ENCODE measurements at places on chromosomes 13 and 19.

DNA sequence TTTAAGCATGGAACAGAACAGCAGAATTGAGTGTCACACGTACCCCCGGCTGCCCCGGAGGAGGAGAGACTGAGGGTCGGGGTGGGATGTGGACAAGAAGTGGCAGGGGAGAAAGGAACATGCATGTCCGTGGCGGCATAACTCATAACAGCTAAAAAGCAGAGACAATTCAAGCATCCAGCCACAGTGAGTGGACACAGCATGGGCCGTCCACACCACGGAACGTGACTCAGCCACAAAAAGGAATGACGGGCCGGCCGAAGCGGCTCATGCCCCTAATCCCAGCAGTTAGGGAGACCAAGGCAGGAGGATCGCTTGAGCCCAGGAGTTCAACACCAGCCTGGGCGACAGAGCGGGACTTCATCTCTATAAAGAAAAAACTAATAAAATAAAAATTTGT lies 7.6 kb downstream of the DOHH start:
- DNase-seq: no peak

DNA sequence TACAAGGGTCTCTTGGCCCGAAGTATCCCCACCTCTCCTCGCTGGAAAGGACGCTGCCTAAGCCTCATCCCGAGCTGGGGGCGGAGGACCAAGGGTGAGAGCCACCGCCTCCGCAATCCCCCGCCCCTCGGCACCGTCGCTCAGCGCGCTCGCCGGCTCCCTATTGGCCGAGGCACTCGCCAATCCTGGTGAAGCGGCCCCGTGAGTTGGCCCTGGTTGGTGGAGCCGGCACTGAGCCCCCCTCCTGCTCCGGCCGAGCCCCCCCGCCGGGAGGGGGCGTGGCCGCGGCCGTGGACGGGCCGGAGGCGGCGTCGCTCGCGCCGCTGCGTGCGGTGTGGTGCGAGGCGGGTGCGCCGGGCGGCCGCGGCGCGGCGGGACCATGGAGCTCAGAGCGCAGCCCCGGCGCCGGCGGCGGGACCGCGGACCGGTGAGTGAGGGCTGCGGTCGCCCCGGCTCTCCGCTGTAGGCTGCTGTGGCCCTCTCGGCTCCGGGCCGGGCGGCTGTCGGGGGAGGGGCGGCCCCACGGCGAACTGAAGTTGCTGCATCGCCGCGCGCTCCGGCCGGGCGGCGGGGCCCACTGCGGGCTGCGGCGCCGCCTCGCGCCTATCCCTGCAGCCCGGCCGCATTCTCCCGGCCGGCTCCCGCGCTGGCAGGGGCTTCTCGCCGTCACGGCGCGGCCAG lies at the start of gene WASF3:
Gene WASF3, plus strand, starts transcription at position 291 of the 681 bp plus-strand sequence. CDS start 84,588 bp downstream, outside the sequence.
- peak; percentile 95 for DNase-seq

DNA sequence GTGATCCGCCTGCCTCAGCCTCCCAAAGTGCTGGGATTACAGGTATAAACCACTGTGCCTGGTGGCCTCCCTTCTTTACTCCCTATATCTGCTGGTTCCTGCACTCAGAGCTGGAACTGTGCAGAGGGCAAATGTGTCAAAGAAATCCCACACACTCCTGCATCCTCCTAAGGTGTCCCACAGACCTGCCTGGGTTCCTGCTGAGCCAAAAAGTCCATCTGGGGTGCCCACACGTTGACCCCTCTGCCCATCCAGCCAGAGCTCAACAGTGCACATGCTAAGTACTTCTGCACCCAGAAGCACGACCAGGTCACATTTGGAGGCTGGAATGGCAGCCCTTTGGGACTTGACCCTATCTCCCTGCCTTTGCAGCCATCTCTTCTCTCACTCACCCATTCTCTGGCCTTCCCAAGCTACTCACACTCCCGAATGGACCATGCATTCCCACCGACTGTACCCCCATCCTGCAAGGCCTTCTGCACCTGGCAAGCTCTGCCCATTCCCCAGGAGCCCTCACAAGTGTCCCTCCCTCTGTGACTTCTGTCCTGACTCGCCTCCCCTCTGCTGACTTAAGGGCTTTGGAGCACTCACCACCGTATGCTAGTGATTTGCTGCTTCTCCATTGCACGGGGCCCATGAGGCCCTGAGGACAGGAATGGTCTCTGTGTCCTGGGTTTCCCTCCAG lies 152.1 kb downstream of the KCTD15 start:
- DNase-seq: peak; percentile 47

- DNase-seq: no peak
Measured at GRCh38 chr19:24059563-24060295, 27.3 kb upstream of the ZNF254 start.

DNA sequence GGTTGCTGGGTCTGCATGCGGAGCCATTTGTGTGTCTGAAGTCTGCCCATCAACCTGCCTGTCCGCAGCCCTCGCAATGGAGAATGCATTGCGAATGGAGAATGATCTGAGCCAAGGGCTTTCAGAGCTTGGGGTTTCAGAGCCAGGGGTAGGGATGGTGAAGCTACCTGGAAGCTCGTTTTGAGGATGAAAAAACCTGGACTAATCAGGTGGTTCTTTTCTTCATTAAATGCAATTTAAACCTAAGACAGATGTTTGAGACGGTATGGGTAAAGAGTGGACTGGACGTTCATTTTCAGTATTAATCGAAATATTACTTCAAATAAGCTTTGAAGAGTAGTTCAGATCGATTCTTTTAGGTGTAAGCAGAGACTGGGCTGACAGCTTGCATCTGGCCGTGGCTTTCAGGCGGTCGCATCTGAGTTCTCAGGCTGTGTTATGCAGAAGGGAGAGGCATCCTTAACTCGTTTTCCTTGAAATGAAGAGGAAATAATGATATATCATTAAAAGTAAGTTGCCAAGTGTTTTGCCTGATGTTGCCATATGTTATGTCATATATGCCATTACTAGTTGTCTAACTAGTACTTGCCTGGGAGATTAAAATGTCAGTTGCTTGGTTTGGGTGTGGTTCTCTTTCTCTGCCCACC lies 801 bp downstream of the MCF2L start:
- DNase-seq: no peak

DNA sequence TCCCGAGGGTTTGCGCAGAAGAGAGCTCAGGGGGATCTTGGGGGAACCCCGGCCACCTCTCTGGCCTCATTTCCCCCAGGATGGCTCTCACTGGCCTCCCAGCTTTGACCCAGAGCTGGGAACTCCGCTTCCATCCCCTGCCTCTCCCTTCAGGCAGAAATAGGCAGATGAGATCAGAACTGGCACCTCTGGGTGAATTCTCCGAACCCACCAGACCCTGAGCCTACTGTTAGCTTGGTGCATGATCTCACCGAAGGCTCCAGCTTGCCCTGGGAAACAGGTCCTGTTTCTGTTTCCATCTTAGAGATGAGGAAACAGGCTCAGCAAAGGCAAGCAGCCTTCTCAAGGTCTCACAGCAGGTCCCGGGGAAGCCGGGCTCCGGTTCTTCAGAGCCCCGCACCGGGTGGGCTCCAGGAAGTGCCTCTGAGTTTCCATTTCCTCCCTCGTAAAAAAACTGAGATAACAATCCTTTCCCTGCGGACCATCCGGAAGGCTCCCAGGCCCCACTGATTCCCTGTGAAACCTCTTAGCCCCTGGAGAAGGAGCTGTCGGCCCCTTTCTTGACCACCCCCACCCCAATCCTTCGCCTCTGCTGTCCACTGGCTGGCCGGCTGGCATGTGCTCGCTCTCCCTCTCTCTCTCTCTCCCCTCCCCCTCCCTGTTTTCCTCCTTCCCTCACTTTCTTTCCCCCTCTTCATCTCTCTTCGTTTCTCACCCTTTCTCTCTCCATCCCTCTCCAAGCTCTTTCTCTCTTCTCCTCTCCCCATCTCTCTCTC lies 2.1 kb downstream of the NECTIN2 start:
- no peak for DNase-seq

All from type B pancreatic cell (in vitro differentiated cells).